ENCODE measurements at places on chromosomes 12 and 14.

DNA sequence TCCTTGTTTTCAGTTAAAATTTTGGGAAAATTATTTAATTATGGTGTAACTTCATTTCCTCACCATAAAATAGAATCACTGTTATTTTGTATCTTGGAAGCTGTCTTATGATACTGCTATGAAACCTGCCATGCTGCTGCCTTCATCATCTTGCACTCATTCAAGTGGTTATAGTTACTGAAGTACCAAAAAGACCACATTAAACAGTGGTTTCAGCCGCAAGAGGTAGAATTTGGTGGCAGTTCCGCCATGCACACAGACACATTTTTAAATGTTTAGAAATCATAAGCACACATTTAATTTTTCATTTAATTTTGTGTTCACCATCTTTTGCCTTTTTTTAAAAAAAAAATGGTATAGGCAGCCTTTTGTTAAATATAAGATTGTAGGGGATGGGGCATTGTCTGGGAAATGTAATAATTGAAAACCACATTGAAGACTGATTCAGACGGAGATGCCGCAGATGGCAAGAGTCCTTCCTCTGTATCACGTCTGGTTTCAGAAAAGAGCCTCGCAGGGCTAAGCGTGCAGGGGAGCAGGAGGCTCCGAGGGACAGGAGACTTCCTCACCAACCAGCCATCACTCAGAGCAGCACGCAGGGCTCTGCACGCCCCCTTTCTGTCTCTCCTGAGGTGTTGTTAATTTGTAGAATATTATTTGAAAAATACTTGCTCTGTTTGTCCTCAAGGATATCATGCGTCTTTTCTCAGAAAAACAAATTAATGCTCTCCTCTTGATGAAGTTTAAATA is 115.2 kb upstream of the PELI2 start:
- DNase-seq: no peak

DNA sequence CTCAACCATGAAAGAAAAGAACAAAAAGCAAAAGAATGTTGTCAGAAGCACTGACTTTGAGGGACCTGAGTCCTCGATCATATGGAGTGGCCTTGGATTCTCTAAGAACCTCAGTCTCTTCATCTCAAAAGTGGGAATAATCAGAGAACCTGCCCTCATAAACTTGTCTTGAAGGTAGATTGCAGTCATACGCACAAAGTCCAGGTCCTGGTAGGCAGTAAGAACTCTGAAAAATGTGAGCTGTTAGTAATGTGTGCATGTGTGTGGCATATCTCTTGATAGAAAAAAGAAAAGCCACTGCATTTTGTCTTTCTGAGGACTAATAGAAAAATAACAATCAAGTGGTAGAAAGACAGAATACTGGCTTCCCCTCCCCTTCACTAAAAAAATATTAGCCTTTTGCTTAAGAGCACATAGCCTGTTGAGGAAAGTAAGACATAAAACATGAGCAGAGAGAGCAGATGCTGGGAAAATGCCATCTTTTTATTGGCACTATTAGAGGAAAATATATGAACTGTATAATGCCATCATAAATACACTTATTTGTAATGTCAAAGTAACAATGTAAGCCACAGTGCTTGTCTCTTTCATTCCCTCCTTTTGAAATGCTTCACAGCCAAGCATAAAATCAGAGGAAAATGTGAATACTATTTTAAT is 205.1 kb upstream of the TBX3 start:
- no peak for DNase-seq

GRCh38 chr12:52024845-52025230 is 18.1 kb downstream of the TAMALIN start:
- no peak for DNase-seq

DNA sequence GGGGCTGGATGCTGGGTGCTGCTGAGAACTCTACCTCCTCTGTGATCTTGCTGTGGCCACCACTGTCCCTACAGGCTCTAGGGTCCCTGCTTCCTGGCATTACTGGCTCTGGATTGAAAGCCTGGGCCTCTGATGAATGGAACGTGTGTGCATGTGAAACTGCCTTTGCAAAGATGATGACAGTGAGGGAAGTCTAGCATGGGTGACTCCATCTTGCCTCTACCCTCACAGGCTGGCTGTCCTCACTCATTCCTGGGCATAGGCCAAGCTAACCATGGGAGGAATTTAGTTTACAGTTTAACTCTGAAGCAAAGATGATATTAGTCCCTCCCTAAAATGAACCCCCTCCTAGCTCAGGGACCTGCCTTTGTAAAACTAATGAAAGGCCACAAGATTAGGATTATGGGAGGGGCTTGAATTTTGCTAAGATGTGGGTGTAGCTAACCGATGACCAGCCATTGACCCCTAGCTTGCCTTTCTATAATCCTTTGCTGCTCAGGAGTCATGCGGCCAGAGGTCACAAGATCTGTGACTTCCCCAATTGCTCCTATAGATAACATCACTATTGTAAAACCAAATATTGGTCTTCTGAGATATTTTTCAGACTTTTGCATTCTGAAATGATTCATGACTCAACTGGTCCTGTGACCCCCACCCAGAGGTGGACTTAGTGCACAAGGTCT is 2.2 kb upstream of the C1S start:
- DNase-seq: no peak

- DNase-seq: peak; percentile 34
These were observed 179.1 kb downstream of the SOX5 start for GRCh38 chr12:23770202-23770938.

DNA sequence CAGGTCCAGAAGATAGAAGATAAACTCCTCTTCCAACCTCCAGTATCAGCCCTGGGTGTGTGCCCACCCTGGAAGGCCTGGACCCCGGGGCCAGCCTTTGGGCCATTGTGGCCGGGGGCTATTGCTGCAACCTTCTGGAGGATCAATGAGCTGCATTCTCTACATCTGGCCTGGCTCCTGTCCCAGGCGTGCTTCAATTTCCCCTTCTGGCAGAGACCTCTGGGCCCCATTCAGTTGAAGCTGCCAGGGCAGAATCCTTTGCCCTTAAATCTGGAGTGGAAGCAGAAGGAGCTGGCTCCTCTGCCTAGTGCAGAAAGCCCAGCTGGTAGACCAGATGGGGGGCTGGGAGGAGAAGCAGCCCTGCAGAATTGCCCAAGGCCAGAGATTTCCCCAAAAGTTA is 10.0 kb downstream of the NYNRIN start:
- DNase-seq: no peak

GRCh38 chr12:117388951-117389446 is 27.6 kb upstream of the NOS1 start:
- DNase-seq: no peak

DNA sequence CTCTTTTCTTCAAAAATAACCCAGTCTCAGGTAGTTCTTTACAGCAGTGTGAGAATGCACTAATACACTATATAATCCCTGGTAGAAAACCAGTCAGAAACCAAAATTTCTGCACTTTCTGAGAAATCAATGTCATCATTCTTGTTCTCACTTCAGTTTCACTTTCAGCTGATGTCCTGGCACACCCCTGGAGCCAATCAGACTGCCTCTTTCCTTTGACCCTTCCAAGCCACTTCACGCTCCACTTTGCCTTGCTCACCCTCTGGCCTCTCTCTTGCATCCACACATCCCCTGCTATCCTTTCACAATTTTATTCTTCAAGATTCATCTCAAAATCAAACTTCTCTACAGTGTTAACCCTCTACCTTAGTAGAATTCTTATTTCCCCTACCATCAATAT is 181.1 kb downstream of the ASCL1 start:
- DNase-seq: no peak

DNA sequence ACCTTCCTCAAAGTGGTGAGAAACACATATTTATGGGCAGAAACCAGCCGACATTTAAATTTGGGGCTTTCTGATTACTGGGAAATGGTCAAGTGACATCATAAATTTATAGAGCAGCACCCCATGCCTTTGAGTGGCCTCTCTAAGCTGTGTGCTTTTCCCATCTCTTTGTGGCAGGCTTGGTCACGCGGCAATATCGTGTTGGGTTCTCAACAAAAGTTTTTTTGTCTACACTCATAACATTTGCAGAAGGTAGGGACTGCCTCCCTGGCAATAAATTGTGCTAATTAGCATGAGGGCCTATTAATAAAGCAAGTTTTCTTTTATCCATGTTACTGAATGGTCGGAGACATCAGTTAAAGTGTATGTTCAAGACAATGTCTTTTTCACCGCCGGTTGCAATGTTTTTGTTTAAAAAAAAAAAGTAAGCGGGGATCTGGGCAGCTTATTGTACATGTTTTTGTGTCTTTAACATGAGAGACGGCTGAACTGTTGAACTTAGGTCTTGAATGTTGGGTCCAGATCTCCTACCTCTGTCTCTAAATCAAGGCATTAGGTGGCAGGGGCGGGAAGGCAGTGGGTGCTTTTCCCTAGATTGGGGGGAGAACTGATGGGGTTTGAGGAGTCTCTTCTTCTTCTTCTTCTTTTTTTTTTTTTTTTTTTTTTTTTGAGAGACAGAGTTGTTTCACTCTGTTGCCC is 193.3 kb downstream of the PHETA1 start:
- no peak for DNase-seq

DNA sequence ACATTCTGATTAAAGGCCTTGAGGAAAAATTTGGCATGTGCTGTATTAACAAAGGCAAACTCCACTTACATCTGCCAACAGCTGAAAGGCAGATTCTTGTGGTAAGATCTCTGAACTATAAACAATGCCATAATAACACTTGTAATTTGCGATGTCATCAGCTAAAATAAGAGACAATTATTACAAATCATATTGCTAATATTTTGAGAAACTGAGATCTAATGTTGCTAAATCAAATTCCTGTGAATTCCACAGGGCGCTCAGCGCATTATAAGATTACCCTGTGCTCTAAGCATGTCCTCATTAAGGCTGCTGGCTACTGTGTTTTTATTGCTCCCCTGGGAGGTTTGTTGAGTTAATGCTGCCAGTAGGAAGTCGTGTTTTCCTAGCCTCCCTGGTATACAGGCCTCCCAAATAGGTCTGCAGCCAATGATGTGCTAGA is 244.8 kb downstream of the DACT1 start:
- no peak for DNase-seq

DNA sequence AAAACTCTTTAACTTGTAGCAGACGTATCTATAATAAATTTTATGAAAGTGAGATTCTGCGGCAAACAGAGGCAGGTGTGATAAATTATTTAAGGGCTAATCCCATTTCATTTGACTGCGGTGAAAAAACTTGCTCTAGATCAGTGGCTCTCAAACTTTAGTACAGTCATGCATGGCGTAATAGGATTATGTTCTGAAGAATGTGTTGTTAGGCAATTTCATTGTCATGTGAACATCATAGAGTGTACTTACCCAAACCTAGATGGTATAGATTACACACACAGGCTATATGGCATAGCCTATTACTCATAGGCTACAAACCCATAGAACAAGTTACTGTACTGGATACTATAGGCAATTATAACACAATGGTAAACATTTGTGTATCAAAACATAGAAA is 83.7 kb downstream of the HEATR5A start:
- DNase-seq: no peak

GRCh38 chr12:47707355-47707754 is 1.5 kb upstream of the RPAP3 start:
- no peak for DNase-seq

DNA sequence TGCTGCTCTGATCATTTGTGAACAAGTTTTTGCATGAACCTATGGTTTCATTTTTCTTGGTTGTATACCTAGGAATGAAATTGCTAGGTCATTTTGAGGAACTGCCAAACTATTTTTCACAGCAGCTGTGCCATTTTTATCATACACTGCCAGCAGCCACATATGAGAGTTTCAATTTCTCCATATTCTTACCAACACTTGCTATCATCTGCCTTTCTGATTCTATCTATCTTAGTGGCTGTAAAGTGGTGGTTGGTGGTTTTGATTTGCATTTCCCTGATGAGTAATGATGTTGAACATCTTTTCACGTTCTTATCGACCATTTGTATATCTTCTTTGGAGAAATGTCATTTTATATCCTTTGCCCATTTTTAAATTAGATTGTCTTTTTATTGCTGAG is 146.1 kb downstream of the C12orf75 start:
- no peak for DNase-seq

DNA sequence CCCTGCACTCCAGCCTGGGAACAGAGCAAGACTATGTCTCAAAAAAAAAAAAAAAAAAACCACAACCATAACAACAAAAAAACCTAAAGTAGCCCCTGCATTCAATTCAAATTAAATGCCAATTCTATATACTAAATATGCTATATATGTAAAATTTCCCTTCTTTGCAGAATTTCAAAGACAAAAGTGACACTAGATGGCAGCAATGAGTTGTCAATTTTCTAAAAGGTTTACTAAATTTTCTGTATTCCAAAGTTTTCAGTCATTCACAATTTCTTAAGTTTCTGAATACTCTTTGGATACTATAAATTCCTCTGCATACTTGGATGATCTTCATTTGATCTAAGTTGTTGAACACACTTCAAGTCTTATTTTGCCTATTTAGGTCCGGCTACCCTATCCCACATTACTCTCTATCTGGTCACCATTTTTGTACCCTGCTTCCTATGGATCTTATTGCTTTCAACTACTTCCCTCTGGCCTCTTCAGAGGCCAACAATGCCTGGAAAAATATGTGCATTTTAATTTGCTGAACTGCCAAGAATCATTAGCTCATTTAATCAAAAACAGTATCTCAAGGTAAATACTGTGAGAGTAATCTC is 27.9 kb downstream of the HNRNPC start:
- DNase-seq: no peak

GRCh38 chr14:91862417-91862816 is 4.9 kb downstream of the TC2N start:
- DNase-seq: no peak

DNA sequence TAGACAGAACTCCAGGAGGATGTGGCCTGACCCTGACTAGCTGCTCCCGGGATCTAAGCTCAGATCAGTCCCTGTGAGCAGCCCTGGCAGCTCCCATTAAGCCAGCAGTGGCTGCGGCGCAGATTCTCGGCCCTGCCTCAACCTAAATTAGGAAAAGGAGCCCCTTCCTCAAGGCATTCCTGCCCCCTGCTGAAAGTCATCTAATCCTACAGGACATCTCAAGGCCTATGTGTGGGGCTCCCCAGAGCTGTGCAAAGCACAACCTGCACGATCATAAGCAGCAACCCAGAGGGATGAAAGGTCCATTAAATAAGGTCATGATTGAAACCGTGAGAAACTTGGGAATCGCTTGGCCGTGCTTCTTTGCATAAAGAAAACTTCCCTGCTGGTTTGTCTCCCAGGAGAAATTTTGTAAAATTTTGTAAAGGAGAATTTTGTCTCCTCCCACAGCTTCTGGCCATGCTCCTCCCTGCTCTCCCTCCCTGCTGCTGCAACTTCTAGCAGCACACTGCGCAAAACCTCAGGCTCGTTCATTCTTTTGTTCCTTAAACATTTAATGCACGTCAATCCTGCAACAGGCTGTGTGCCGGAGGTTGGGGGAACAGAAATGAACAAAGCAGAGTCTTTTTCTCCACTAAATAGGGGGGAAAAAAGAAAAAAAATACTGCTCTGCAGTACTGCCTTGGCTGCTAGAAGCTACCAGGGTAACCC is 96.6 kb upstream of the SLC35F4 start:
- DNase-seq: no peak

DNA sequence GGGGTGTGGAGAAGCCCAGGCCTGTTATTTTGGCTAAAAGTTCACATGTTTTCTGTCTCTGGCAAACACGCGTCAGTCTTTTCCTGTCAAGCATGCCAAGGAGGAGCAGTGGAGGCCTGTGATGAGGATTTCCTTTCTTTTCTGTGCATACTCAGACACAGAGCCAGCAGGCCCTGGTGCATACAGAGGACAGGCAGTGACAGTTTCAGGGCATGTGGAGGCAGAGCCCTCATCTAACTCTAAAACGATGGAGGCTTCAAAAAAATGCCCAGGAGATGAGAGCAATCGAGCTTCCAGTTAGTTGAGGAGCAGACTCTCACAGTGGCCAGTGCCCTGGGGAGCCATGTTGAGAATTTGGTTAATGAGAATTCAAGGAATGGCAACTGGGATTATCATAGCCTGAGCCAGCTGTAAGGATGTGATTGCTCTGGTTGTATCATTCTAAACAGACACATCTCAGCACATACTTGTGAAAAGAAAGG is 66.5 kb downstream of the TRAFD1 start:
- no peak for DNase-seq

Data from NCI-H460 (cell line).